ENCODE measurements at places on chromosomes 6 and 20. TPM values are rescaled to one million over a fixed set of nuclear protein-coding genes. Genes with fewer than 3 reads are reported as not detected.
A peak's percentile ranks its signal among the peaks of the same experiment; 100 is the strongest.

The MYL9 gene
- total RNA-seq: not detected

DNA sequence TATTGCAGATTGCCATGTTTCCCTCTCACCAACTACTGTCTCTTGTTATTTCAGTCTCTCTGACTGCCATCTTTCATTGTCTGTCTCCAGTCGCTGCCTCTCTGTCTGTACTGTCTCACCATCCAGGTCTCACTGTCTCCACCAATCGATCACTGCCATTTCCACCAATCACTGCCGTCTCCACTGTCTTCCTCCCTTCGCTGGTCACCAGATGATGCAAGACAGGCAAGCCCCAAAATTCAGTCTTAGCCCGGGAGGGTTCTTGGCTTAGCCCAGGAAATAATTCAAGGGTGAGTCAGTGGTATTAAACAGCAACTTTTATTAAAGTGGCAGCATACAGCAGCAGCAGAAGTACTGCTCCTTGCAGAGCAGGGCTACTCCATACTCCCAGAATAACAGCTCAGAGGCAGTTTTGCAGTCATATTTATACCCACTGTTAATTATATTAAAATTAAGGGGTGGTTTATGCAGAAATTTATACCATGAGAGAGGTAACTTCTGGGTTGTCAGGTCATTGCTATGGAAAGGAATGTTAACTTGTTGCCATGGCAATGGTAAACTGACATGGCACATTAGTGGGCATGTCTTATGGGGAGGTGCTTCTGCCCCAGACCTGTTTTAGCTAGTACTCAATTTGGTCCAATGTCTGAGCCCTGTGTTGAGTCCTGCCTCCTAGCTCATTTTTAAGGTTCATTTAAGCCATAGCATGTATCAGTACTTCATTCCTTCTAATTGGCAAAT, 23.0 kb upstream of the ECHDC1 start:
- no peak for DNase-seq

DNA sequence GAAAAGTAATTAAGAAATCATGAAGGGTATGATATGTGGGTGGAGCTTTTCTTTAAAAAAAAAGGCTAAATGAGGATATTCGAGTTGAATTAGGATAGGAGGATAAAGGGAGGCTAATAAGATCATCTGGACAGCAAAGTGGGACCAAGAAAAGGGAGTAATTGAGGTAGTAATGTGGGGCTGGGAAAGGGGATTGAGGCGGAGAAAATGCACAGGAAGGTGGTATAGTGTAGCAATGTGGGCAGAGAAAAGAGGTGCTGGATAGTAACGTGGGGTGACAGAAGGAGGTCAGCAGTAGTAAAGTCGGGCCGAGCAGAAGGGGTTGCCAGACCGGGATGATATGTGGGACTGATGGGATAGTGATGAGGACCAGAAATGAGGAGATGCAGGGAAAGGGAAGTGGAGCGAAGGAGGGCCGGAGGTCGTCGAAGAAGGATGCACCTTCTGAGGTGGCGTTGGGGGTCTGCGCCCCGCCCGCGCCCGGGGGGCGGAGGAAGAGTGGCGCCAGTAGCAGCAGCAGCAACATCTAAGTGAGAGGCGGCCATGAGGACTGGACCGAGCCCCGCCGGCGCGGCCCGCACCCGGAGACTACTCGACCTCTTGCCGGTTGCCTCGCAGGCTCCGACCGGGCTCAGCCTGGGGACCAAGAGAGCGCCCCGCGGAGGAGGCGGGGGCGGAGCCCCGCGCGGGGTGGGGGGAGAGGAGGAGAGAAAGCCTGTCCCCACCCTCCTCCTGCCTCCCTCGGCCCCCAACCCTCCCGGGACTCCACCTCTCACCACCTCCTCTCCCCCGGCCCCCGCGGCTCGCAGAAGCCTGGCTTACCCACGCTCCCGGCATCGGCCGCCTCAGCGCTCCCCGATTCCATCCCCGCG, 887 bp downstream of the GABBR1 start:
- DNase-seq: peak; percentile 49

The SLC24A3 gene
- not detected for total RNA-seq

The BPIFB4 gene
- total RNA-seq: not detected

- no peak for DNase-seq
Observed at GRCh38 chr6:44782892-44783291, 395.4 kb downstream of the CDC5L start.

The SMIM13 gene
- 7.5 TPM for total RNA-seq

The LY6G6C gene
- total RNA-seq: not detected

DNA sequence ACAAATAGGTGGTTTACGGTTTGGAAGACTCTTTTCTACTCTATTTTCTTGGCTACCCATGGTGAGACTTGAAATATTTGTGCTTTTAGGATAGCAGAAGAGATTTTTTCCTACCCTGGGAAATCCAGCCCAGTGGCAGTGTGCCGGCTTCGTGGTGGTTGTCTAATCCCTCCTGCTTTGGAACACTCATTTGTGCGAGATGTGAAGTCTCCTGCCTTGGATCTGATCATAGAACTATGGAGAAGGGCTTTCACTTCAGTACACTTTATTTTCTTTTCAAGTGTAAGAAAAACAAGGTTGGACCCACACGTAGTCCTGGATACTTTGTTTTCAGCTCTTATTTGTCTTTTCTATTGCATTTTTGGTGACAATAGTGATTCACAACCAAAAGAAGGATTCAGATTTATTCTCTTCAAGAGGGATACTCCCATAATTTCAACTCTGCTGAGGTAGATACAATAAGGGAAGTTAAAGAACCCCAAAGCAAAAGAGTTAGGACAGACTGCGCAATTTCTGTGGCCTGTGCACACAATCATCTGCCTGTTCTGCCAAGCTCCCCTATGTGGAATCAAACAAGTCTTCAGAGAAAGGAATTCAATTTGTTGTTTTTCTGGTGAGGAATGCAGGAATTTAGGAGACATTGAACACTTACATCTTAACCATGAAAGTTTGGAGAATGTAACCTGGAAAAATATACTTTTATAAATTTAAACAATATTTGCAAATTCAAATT, 413.2 kb downstream of the GJA1 start:
- no peak for DNase-seq

The EFCAB8 gene
- 0.92 TPM for total RNA-seq

The RIPPLY2 gene
- total RNA-seq: not detected

- DNase-seq: no peak
Observed at GRCh38 chr6:126233192-126233591, 106.7 kb upstream of the CENPW start.

DNA sequence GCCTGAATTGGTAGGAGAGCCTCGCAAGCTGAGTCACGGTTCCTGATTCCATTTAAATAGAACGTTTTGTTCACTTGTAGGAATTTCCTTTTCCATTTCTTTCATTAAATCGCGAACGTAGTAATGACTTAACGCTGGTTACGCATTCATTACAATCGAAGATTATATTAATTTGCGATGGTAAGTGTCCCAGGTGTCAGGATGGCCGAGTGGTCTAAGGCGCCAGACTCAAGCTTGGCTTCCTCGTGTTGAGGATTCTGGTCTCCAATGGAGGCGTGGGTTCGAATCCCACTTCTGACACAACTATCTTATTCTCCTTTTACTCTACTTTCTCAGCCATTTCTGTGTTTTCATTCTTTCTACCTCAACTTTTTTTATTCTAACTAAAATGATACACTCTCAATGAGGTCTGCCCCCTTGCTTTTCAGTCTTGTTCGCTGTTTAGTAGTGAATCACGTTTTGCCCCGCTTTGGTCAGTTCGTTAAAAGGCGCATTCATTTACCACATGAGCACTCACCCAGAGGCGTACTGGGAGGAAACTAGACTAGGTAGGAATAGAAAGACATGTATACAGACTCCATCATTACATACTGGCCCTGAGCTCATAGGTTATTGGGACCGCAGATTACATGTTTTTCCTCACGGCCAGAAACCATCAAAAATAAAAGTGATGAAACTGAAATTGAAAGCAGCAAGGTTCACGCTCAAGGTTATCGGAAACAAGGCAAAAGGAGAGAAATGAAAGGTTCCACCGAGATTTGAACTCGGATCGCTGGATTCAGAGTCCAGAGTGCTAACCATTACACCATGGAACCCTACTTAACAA, 17.3 kb upstream of the TRIM27 start:
- DNase-seq: peak; percentile 89

DNA sequence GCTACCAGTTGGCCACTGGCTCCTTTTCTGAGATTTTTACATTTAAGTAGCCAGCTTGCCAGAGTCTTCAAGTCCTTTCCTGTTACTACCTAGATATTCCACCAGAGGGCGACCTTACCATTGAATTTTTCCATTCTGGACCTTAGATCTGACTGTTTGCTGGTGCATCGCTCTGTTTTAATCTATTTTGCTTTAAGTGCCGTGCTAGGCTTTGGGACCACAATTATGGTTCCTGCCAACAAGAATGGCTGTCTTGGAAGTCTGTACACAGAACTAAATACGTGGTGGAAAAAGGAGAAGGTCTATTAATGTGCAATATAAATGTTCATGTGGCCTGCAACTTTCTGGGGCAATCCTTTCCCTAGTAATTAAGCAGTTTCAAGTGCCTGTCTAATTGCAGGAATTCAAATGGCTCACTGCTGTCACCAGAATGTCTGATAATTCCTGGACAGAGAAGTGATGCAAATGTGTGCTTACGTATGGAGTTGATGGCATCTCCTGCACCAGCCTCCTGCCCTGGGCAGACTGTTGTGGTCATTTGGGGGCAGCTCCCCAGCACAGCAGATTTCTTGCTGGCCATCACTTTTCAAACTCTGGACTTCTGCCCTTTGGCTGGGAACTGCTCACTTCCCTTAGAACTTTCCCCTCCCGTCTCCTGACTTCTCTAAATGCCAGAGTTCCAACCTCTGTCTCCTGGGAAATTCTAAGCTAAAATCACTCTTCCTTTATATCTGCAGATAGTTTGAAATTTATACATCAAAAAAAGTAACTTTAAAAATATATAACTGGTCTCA, 5.6 kb upstream of the HLA-DOA start:
- DNase-seq: peak; percentile 62

GRCh38 chr20:45630371-45630770, 713 bp downstream of the WFDC9 start:
- no peak for DNase-seq

GRCh38 chr20:46939031-46939965, 44.7 kb downstream of the EYA2 start:
- peak; percentile 4 for DNase-seq

The PPP1R16B gene
- total RNA-seq: 81.4 TPM

DNA sequence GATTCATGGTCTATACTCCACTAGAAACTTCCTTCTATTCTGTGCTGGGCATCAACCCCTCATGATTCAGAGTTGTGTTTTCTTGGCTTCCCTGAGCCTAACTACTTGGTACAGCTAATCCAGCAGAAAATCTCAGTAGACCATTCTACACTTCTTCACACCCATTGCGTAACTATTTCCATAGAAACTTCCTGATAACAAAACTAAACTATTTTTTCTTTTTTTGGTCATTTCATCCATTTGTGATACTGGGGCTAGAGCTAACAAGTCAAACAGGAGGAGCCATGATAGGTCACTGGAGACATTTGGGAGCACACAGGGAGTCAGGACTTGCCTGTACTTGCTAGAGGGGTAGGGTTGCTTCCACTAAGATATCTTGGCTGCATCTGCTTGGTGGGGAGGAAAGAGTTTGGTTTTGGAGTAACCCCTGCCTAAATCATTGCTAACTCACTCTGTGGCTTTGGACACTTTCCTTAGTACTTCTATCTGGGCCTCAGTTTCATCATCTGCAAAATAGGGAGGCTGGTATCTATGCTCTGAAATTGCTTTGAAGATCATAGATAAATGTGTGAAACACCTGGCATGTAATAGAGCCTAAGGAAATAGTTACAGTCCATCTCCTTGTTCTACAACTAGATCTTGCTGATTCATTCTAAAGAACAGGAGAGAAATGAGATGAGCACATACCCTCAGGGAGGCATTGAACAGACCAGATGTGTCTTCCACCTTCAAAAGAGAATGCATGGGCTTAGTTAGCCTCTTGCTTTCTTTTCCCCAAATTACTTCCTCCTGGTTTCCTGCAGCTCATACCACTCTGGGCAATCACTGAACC, 127.9 kb upstream of the ADGRF1 start:
- no peak for DNase-seq

GRCh38 chr6:28985462-28986164, 19.5 kb downstream of the ZNF311 start:
- DNase-seq: peak; percentile 51

- no peak for DNase-seq
Observed at GRCh38 chr20:57211406-57211805, 55.0 kb downstream of the BMP7 start.

DNA sequence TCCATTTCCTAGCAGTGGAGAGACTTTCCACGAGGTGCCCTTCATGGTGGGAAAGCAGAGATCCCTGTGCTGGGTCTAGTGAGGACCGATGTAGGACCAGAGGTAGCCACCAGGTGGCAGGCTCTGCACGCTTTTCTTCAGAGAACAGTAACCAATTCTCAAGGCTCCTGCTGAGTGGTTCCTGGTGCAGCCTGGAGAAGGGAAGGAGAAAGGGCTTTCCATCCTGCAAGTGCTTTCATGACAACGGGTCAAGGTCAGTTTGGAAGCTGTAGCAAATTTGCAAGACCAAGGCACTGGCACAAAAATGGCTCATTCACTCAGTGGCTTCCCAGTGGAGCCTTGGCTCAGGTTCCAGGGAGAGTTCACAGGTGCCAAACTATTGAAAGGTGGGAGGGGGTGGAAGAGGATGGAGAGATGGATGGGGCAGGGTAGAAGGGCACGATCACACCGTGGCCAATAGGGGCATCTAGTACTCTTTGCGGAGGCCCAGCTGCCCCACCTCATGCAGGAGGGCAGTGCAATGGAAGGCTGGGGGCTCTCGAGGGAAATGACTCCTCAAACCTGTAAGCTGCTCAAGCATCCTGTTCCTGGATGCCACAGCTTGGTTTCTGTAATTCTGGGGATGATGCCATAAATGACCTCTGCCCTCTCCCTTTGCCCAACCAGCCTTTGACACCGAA, 25.5 kb upstream of the KCNK16 start:
- peak; percentile 77 for DNase-seq

DNA sequence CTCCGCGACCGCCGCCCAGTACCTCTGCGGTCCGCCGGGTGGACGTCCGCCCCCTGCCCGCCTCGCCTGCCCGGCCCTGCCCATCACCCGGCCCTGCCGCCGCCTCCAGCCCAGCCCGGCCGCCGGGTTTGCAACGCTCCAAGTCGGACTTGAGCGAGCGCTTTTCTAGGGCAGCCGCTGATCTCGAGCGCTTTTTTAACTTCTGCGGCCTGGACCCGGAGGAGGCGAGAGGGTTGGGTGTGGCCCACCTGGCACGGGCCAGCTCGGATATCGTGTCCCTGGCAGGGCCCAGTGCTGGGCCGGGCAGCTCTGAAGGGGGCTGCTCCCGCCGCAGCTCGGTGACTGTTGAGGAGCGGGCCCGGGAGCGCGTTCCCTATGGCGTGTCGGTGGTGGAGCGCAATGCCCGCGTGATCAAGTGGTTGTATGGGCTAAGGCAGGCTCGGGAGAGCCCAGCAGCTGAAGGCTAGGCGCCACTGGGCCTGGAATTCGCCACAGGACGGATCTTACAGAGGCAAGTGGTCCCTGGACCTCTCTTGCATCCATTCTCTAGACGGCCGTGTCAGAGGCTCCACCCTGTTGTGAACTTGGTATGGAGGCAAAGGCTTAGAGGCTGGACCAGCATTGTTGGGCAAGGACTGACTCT, 11.8 kb downstream of the FAM110A start:
- peak; percentile 31 for DNase-seq

GRCh38 chr6:51855310-51856082, 231.9 kb downstream of the PKHD1 start:
- DNase-seq: peak; percentile 35

Data from activated CD8-positive, alpha-beta T cell treated with anti-CD3 and anti-CD28 coated beads for 36 hours (primary cell).